Activated T-cell treated with anti-CD3 and anti-CD28 coated beads for 48 hours (primary cell): ENCODE measurements at places on chromosomes 12 and 14.

- DNase-seq: no peak
These were observed 83.7 kb downstream of the SSPN start for GRCh38 chr12:26279091-26279490.

DNA sequence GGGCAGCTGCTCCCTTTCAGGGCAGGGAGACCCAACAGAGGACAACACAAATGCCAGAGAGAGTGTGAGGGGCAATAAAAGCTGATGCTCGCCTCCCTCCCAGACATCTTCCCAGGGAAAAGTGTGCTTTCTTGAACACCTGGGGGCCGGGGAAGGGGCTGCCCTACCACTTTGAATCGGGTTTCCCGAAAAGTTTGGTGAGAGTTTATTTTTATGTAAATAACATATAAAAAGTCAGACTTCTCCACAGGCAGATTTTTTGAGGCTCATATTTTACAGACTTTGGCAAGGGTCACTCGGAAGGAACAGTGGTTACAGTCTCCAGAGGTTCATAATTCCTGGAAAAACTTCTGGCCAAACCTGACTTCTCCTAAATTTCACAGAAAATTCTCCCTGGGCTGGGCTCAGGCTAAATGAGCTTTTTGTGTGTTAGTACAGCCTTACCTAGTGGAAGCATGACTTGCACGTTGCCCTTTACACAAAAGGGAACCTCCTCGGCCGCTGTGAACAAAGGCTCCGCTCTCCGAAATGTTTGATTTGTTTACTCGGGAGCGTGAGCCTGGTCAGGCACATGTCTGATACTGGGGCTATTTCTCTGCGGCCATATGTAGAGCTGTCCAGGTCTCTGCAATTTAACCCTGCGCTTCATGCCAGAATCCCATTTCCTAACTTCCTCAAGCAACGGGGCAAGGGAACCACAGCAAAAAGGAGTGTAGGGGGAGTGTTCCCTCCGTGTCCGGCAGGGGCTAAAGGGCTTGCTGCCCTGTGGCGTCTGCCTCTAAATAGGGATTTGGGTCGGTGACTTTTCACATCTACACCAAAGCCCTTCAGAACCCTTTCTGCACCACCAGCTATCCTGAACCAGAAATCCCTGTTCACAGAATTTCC lies 3.4 kb downstream of the RTL1 start:
- DNase-seq: no peak

- no peak for DNase-seq
These were observed 126.9 kb downstream of the SLC25A47 start for GRCh38 chr14:100450049-100450448.

- DNase-seq: no peak
These were observed 11.5 kb upstream of the C14orf93 start for GRCh38 chr14:23021434-23021833.

GRCh38 chr14:94839348-94839747 lies 69.4 kb upstream of the GSC start:
- no peak for DNase-seq

DNA sequence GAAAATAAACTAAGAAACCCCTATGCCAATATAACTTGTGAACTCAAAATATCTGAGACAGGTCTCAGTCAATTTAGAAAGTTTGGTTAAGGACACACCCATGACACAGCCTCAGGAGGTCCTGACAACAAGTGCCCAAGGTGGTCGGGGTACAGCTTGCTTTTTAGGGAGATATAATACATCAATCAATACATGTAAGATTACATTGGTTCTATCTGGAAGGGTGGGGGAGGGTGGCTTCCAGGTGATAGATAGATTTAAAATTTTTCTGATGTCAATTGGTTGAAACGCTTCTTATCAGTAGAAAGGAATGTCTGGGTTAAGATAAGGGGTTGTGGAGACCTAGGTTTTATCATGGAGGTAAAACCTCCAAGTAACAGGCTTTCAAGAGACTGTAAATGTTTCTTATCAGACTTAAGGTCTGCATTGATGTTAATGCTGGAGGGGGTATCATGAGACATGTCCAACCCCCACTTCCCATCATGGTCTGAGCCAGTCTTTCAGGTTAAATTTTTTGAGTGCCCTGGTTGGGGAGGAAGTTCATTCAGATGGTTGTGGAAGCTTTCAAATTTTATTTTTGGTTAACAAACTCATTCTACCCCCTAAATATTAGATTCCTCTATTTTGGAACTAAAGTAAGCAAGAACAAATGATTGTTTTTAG lies 82.0 kb upstream of the RASSF8 start:
- DNase-seq: no peak

- DNase-seq: no peak
These were observed 46.0 kb downstream of the TECPR2 start for GRCh38 chr14:102408724-102409123.

GRCh38 chr14:23434488-23435222 lies 805 bp downstream of the MYH7 start:
- no peak for DNase-seq

DNA sequence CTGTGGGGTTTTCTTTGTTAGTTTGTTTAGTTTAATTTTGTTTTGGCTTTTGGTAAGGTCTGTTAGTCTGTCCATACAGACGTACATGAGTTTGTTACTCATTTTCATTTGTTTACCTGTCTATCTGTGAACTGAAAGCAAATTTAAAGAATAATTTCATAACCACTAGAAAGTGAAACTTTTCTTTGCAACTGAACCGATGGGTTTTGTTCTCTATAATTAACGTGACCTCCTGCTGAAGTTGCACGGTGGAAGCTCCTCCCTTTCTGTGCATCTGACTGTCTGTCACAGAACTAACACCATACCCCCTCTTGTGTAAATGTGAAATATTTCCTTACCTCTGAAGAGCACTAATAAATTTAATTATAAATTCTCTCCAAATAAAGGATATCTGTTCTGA lies 595.5 kb downstream of the GALC start:
- no peak for DNase-seq

GRCh38 chr14:106694638-106695393 lies 1168.4 kb downstream of the TMEM121 start:
- DNase-seq: peak; percentile 66

- DNase-seq: no peak
These were observed 129.0 kb upstream of the BCL2L14 start for GRCh38 chr12:11941606-11942337.

GRCh38 chr12:53518381-53518780 lies 11.1 kb upstream of the NPFF start:
- no peak for DNase-seq

- no peak for DNase-seq
These were observed 293.8 kb downstream of the FOXN3 start for GRCh38 chr14:89123215-89123614.

GRCh38 chr14:76918782-76919394 lies 92.7 kb downstream of the LRRC74A start:
- DNase-seq: no peak

DNA sequence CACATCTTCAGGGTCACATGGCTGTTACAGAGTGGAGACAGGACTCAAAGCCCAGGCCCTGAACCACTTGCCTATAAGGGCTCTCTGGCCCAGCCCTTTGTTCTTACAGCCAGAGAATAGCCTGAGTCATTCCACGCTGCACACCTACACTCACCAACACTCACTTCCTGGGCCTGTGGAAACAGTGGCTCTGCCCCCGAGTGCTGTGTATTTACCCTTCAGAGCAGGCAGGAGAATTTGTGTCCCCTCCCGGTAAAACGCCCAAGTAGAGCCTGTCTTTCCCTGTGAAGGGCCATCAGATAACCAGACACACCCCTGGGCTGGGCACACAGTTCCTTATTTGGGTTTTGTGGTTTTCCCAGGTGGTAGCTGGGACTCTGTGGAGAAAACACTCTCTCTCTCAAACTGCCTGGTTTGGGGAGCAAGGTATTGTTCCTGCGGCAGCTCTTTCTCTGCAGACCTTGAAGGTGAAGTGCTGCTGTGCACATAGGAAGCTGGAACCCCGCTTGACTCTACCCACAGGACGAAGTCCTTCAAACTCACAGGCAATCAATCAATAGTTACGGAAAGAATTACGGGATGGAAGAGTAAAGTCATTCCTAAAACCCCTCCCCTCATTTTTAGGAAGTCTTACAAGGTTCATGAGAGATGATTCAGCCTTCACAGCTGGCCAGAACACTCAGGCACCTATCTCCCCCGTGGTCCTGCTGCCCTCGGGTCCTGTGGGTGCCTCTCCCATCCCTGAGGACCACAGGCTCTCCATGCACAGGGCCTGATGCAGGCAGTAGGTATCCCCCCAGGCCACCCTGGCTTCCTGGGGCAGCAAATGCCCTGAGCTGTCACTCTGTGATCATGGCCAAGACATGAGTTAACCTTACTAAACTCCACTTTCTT lies 20.3 kb downstream of the FIGNL2 start:
- DNase-seq: peak; percentile 65

- DNase-seq: no peak
These were observed 146.7 kb upstream of the PLXNC1 start for GRCh38 chr12:94001691-94002090.

- no peak for DNase-seq
These were observed 502 bp upstream of the RALGAPA1 start for GRCh38 chr14:35809597-35809996.

DNA sequence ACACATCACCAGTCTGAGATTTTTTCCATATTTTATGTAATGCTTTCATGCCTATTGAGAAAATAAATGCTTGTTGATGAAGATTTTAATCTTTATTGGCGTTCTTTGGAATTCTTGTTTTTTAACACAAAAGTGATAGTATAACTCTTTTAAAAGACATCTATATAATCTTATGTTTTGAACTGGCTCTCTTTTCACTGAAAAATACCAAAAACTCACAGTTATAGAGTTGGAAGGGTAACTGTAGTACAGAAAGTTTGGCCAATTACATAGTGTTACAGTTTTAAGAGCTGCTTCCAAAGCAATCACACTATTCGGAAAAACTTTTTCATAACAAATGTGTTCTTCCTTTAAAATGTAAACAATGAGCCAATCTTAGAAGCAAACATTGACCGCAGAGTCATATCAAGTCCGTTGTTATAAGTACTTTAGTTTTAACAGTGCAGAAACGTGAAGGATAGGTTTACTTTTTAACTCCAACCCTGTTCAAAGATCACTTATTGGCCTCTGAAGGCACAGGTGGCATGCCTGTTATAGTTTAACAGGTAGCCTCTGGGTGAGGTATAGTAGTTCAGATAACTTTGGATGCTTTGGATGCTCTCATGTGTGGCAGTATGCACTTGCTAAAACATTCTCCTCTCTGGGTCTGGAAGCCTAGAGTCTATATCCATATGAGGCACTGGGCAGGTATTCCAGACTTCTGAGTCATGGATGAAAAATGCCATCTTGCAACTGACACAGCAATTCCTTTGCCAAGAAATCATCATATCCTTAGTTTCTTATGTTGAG lies 12.1 kb upstream of the NTN4 start:
- DNase-seq: no peak

- no peak for DNase-seq
These were observed 144.7 kb downstream of the ADGRD1 start for GRCh38 chr12:131098178-131098981.

DNA sequence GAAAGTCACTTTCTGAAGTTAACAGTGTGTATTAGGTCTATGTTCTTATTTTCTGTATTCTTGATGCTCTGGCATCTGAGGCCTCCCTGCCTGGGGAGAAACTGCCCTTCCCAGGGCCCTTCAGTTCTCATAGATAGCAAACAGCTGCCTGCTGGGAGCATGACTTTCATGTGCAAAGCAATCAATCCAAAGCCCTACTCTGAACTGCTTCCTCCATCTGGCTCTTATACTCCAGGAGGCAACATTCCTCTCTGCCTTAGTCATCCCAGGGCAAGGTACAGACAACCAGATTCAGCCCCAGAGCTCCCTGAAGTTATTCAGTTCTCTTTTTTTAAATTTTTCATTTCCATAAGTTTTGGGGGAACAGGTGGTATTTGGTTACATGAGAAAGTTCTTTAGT lies 41.7 kb upstream of the RIN3 start:
- no peak for DNase-seq
